ENCODE measurements at places on chromosomes 13 and 19. TPM values are rescaled to one million over a fixed set of nuclear protein-coding genes. Genes with fewer than 3 reads are reported as not detected.

DNA sequence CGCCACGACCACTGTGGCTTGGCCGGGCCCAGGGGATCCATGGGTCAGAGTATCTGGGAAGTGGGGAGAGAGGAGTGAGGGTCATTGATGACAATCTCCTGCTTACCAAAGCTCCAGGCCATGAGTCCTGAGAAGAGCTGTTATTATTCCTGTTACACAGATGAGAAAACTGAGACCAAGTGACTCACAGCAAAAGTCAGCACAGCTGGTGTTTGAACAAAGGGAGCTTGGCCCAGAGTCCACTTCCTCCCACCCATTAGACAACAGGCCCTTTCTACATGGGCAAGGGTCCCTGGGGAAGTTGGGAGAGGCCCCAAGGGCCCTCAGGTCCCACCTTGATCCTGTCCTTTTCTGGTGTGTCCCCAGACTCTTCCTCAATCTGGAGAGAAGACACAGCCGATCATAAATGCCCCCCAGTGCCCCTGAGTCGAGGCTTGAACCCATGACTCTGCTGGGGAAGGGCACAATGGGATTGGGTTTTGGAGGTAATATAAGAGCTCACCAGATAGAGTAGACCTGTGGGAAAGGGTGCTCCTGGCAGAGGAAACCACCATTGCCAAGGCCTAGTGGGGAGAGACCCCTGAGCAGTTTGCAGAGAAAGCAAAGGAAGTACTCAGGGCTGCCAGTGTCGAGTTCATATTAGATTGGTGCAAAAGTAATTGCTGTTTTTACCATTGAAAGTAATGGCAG is 6.8 kb downstream of the FUT6 start:
- no peak for DNase-seq

GRCh38 chr13:97221466-97221865 is 667 bp upstream of the MBNL2 start:
- DNase-seq, result no peak

GRCh38 chr19:38978326-38978689 is 2.8 kb upstream of the FBXO17 start:
- DNase-seq, result no peak

- DNase-seq, result peak; percentile 54
Observed at GRCh38 chr13:61110732-61111131, 304.9 kb downstream of the PCDH20 start.

DNA sequence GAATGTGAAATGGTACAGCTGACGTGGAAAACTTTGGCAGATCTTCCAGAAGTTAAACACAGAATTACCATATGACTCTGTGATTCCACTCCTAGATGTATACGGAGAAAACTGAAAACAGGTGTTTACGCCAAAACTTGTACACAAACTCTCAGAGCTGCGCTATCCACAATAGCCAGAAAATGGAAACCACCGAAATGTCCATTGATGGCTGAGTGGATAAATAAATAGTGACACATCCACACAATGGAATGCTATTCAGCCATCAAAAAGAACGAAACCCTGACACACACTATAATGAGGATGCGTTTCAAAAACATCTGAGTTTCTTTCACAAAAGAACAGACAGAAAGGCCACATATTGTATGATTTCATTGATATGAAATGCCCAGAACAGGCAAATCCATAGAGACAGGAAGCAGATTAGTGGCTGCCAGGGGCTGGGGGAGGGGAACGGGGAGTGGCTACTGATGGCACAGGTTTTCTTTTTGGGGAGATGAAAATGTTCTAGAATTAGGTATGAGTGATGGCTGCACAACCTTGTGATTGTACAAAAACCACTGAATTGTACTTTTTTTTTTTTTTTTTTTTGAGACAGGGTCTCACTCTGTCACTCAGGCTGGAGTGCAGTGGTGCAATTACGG is 33.0 kb downstream of the IL12RB1 start:
- DNase-seq, result no peak

- no peak for DNase-seq
Observed at GRCh38 chr19:44529536-44529935, at the start of gene CEACAM20. Gene CEACAM20, minus strand, starts transcription at chr19:44529675. Its CDS starts 166 bp downstream, at chr19:44529509.

DNA sequence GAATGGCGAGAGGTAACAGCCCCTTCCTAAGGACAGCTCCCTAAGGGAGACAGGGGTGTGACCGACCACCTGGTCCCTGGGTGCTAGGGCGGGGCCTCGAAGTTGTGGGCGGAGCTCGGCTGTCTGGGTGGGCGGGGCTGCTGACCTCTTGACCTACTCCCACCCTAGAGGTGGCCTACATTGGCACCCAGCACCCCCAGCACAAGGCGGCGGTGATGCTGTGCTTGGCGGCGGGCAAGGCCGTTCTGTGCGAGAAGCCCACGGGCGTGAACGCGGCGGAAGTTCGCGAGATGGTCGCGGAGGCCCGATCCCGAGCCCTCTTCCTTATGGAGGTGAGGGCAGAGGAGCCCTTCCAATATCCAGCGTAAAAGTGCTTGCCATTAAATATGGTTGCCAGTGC is 2.4 kb downstream of the DHDH start:
- no peak for DNase-seq

GRCh38 chr19:7394731-7395359 is 46.1 kb downstream of the ARHGEF18 start:
- peak; percentile 66 for DNase-seq

DNA sequence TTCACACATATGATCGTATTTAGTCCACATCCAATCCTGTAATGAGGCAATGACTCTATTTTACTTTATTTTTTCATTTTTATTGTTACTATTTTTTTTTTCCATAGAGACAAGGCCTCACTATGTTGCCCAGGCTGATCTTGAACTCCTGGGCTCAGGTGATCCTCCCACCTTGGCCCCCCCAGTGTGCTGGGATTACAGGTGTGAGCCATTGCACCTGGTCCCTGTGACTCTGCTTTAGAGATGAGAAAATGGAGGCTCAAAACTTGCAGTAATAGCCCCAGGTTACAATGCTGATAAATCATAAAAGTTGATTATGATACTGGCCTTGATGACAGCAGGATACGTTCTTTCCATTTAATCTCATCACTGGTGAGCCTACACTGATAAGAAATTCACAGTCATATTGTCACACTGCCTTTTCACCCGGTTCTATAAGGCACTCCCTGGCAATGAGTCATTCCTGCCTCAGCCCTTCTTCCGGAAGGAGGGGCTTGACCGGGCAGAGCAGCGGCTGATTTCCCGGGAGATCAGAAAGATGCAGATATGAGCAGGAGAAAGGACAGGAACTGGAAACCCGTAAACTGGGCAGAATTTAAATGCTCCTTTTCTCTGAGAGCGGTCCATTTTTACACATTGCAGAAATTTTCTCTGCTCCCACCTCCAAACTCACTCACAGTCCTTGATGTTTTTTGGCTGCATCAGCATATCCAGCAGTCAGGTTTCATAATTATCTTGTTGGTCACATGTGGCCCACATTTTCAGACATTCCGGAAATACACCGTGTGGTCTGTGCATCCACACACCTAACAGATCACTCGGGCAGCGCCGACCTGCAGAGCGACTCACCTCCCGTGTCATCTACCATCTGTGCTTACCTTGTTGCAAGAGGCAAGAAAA is 616.4 kb downstream of the EFNB2 start:
- peak; percentile 76 for DNase-seq

TMEM147 gene
- total RNA-seq, result 76.1 TPM

ICAM3 gene
- total RNA-seq, result 2.8 TPM

OSCAR gene
- total RNA-seq, result 1.1 TPM

GPC6 gene
- total RNA-seq, result 23.8 TPM

POMP gene
- total RNA-seq, result 204 TPM

Data from renal cortical epithelial cell (primary cell).